ENCODE measurements at places on chromosomes 1 and 21.

DNA sequence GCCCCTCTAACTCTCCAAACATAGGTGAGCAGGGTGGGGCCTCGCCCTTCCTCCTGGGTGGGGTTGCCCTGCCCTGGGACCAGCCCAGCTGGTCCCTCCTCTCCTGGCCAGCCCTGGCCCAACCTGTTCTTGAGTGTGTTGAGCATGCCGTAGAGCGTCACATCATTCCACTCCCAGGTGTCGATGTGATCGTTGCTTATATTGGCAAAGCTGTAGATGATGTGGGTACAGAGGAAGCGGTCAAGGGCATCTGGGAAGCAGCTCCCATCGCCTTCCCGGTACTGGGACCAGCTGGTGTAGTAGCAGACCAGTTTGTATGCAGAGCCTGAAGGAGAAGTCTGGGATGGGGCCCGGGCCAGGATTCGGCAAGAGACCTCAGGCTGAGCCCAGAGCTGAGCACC, 1.4 kb downstream of the CHI3L1 start:
- DNase-seq = no peak

GRCh38 chr1:231668826-231669225, 42.2 kb downstream of the DISC1 start:
- DNase-seq = no peak

DNA sequence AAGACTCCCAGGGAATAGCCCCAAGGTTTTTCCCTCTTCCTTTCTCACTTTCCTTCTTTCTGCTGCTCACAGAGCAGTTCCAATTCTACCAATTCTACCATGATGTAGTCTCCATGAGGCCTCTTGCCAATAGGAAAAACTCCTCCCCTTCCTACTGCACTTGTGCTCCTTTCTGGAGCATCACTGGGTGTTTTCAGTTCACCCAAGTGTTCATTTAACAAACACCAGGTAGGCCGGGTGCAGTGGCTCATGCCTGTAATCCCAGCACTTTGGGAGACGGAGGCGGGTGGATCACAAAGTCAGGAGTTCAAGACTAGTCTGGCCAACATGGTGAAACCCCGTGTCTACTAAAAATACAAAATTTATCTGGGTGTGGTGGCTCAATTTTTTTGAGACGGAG, 26.6 kb upstream of the H3-3A start:
- DNase-seq = no peak

- DNase-seq = no peak
Observed at GRCh38 chr1:110307239-110307974, 31.8 kb upstream of the RBM15 start.

- DNase-seq = no peak
Observed at GRCh38 chr1:201673093-201673492, 134.2 kb downstream of the NAV1 start.

DNA sequence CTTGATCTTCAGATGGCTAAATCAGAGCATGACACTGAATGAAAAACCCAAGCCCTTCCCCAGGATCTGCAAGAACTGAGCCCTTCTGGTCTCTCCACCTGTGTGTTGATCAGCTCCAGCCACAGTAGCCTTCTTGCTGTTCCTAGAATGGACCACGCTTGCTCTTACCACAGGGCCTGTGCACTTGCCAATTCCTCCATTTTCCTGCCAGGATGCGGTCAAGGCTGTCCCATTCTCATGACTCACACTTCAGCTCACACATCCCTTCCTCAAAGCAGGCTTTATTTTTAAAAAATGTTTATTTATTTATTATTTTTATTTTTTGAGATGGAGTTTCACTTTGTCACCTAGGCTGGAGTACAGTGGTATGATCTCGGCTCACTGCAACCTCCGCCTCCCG, 43.6 kb upstream of the GRHL3 start:
- no peak for DNase-seq

- DNase-seq = no peak
Observed at GRCh38 chr1:12543740-12544154, 74.3 kb downstream of the DHRS3 start.

DNA sequence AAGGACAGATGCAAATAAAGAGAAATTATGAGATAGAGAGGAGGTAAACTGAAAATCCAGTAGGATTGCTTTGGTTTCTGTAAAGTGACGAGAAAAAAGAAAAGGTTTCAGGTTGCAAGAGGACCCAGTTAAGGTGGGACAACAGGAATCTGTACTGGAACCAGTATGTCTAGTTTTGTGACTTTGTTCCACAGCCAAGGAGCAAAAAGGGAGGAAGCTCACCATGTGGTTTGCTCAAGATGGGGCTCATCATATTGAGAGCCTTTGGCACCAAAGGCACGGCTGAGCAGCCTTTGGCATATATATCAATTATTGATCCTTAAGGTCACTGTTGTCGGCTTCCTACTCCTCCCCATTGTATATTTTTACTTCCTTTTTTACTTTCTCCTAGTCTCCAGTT, 1.8 kb upstream of the ZDHHC18 start:
- no peak for DNase-seq

GRCh38 chr1:98688110-98688739, 26.7 kb downstream of the SNX7 start:
- no peak for DNase-seq

DNA sequence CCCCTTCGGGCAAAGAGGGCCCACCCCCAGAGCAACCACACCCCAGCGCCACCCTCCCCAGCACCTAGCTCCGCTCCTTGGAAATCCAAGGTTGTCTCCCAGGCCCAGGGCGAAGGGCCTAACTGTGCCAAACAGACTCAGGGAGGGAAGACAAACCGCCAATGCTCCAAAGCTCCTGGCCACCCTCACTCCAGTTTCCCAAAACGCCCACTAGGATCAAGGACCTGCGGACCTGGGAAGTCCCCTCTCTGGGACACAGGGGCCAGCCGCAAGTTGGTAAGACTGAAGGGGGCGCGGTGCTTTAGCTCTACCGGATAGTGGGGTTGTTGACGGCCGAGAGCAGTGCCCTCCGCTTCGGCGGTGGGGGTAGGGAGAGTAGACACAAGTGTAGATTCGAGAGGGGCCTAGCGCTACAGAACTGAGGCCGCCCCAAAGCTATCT, 581 bp downstream of the IRF6 start:
- DNase-seq = no peak

GRCh38 chr1:173529106-173529505, 52.0 kb downstream of the PRDX6 start:
- no peak for DNase-seq

- DNase-seq = no peak
Observed at GRCh38 chr21:32348604-32349332, 44.0 kb downstream of the URB1 start.

DNA sequence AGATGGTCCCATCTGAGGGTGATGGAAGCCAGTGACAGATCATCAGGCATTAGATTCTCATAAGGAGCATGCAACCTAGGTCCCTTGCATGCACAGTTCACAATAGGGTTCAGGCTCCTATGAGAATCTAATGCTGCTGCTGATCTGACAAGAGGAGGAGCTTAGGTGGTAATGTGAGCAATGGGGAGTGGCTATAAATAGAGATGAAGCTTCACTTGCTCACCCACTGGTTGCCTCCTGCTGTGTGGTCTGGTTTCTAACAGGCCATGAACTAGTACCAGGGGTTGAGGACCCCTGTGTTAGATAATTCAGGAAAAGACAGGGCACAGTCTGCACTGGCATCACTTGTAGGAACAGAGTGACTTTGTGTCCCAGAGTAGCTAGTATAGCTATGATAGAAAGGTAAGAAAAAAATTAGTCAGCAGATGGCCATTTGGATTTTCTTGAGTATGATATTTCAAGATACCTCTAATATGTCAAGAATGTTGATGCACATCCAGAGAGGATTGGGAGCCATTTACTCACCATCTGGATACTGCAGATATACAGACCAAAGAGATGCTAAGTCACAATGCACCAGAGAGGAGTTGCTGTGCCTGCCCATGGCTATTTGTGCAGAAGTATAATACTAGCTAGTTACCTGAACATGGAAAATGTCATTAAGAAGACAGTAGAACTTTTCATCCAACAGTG, 53.6 kb downstream of the ADCY10 start:
- DNase-seq = no peak

DNA sequence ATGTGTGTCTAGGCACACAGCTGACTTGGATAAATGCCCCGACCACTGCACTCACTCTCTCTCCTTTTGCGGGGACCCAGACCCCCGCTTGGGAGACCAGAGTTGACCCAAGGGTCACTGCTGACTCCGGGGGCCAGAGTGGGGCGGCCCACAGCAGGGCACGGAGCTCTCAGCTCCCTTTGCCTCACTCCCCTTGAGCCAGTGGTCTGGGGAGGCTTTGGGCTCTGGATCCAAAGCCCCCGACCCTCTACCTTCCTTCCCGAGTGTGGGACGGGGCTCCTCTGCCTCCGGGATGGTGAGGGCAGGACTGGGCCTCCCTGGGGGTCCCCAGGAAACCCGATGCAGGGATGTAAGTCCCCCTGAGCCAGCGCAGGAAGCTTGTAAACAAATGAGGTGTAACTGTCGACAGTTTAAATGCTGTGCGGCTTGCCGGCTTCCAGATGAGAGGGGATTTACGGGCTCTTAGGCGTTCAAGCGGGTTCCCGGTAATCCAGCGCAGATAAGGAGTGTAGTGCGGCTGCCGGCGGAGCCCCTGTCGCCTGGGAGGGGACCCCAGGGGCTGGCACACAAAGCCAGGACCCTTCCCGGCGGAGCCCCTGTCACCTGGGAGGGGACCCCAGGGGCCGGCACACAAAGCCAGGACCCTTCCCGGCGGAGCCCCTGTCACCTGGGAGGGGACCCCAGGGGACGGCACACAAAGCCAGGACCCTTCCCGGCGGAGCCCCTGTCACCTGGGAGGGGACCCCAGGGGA, 7.4 kb downstream of the ACTRT2 start:
- no peak for DNase-seq

- DNase-seq = no peak
Observed at GRCh38 chr1:220890602-220891001, 11.4 kb downstream of the HLX start.

- no peak for DNase-seq
Observed at GRCh38 chr1:199287206-199287605, 648.4 kb downstream of the PTPRC start.

GRCh38 chr1:31679091-31679490, 24.7 kb downstream of the COL16A1 start:
- no peak for DNase-seq

- DNase-seq = no peak
Observed at GRCh38 chr1:8818325-8818775, 910 bp upstream of the RERE start.

All from esophagus squamous epithelium (tissue), 5 donors.